ENCODE measurements at places on chromosomes 3 and 15. TPM values are rescaled to one million over a fixed set of nuclear protein-coding genes. Genes with fewer than 3 reads are reported as not detected.

Gene KCNAB1
- total RNA-seq, result not detected

DNA sequence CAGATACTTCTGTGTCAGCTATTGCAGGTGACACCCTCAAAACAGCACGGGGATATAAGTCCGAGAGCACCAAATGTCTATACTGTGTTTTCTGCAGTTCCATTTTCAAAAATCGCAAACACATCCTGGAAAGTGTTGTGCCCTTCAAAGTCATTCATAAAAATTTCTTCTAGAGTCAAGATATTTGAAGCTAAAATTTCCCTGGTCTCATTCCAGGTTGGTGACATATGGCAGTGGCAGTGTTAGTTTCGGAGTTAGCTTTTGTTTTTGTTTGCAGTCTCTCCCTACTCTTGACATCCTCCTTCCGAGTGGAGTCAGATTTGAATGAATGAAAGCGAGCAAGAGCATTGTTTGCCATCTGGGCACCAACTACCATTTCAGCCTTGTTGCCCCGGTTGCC is 3.2 kb upstream of the FSIP1 start:
- peaks cover 37% of the 10 kb centered on the region for H3K4me1 ChIP-seq
- H3K4me3 ChIP-seq, result no peak overlapping the region
- no peaks in the 10 kb centered on the region for H3K36me3 ChIP-seq
- H3K27ac ChIP-seq, result no peak overlapping the region
- DNase-seq, result no peak

DNA sequence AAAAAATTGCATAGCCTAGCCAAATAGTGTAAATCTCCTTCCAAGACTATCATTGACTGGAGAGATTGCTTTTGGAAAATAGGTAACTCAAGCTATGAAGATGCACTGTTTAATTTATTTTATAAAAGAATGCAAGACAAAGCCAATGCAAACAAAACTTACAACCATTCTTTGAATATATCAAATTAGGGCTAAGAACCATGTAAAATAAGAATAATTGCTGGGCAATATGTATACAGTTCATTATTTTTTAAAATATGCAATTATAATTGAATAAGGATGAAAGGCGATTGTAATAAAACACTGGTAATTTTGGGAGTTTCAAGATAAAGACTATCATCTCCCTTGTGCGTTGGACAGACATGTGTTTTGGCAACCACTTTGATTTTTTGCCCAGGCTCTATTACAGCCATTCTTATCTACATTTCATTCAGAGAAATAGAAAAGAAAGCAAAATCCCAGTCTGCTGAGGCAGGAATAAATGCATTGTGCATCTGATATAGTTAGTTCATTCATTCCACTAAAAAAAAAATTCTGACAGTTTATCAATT is 242.3 kb upstream of the ROBO1 start:
- H3K27ac ChIP-seq, result no peak overlapping the region
- no peaks in the 10 kb centered on the region for H3K27me3 ChIP-seq
- H3K4me3 ChIP-seq, result no peak overlapping the region
- DNase-seq, result no peak

- no peaks in the 10 kb centered on the region for H3K4me1 ChIP-seq
- peaks cover 7% of the 10 kb centered on the region for H3K27me3 ChIP-seq
- peaks cover 3% of the 10 kb centered on the region for H3K36me3 ChIP-seq
- no peak overlapping the region for H3K27ac ChIP-seq
These were observed 49.1 kb downstream of the TLNRD1 start for GRCh38 chr15:81049835-81050234.

Measured in endothelial cell (in vitro differentiated cells).